ENCODE measurements at places on chromosomes 13 and 19.
A peak's percentile ranks its signal among the peaks of the same experiment; 100 is the strongest.

DNA sequence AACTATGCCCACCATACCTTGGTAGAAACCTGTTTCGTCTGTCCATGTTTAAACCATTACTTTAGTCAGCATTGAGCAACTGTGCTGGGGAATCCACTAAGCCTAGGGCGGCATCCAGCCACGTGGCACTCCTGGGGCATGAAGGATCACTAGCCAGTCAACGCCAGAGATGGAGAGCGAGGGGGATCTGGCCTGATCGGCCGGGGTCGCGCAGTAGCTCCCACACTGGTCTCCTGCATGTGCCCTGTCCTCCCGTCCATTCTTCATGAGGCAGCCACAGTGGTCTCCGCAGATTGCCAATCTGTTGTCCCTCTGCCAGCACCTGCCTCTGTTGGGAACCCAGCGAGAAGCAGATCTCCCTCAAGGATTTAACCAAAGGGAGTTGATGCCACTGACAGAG lies 109.4 kb downstream of the DPF1 start:
- no peak for DNase-seq

DNA sequence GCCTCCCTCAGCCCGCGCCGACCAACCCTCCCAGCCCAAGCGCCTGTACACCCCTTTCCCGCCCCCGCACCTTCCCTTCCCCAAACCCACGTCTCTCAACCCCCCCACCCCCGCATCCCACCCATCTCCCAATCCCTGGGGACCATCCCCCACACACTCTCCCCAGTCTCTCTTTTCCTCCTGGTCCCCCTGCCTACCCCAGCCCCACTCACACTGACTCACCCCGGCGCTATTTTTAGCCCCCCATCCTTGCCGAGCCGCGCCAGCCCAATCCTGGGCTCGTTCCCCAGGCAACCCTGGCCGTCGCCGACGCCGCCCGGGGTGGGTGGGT lies 11.7 kb downstream of the CIC start:
- peak; percentile 50 for DNase-seq

- DNase-seq = no peak
Measured at GRCh38 chr19:55614711-55615542, 9.4 kb downstream of the ZNF784 start.

GRCh38 chr13:101026736-101027398 lies 352.3 kb upstream of the TMTC4 start:
- no peak for DNase-seq

GRCh38 chr13:20446405-20446804 lies 79.3 kb downstream of the CRYL1 start:
- no peak for DNase-seq

- DNase-seq = no peak
Measured at GRCh38 chr13:84569366-84569765, 687.1 kb upstream of the SLITRK1 start.

DNA sequence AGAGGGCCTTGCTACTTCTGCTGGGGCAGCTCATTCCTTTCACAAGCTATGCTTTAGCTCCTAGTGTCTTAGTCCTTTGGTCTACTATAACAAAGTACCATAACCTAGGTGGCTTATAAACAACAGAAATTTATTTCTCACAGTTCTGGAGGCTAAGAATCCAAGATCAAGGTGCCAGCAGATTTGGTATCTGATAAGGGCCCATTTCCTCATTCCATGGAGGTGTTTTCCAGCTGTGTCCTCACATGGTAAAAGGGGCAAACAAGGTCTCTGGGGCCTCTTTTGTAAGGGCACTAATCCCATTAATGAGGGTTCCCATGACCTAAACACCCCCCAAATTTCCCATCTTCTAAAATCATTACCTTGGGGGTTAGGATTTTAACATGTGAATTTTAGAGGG lies 57.9 kb upstream of the LRCH1 start:
- no peak for DNase-seq

- no peak for DNase-seq
Measured at GRCh38 chr13:100602493-100603111, 14.0 kb upstream of the GGACT start.

GRCh38 chr19:3020321-3020960 lies 8.6 kb downstream of the TLE2 start:
- no peak for DNase-seq

- no peak for DNase-seq
Measured at GRCh38 chr19:29271341-29271740, 58.4 kb upstream of the UQCRFS1 start.

DNA sequence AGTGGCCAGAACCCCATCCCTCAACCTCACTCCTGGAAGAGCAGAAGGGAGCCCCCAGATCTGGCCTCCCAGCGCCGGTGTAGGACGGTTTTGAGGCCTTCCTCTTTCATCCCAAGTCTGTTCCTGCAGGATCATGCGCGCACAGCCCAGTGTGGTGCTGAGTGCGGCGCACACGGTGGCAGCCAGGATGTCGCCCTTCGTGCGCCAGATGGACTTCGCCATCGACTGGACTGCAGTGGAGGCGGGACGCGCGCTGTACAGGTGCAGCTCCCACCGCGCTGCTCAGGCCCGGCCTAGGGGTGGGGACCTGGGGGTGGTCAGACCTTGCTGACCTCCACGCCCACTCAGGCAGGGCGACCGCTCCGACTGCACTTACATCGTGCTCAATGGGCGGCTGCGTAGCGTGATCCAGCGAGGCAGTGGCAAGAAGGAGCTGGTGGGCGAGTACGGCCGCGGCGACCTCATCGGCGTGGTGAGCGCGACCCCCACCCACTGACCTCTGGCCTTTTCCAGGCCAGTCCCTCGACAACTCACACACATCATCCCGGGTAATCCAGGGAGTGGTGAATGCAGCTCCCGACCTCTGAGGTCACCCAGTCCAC lies 14.8 kb downstream of the PNPLA6 start:
- DNase-seq = no peak

- no peak for DNase-seq
Measured at GRCh38 chr13:33146843-33147611, 130.8 kb downstream of the KL start.

GRCh38 chr13:94309576-94309975 lies 169.9 kb downstream of the DCT start:
- DNase-seq = no peak

All from activated naive CD8-positive, alpha-beta T cell treated with anti-CD3 and anti-CD28 coated beads for 36 hours (primary cell).